Caco-2 (cell line): ENCODE measurements at places on chromosomes 6 and 20.

DNA sequence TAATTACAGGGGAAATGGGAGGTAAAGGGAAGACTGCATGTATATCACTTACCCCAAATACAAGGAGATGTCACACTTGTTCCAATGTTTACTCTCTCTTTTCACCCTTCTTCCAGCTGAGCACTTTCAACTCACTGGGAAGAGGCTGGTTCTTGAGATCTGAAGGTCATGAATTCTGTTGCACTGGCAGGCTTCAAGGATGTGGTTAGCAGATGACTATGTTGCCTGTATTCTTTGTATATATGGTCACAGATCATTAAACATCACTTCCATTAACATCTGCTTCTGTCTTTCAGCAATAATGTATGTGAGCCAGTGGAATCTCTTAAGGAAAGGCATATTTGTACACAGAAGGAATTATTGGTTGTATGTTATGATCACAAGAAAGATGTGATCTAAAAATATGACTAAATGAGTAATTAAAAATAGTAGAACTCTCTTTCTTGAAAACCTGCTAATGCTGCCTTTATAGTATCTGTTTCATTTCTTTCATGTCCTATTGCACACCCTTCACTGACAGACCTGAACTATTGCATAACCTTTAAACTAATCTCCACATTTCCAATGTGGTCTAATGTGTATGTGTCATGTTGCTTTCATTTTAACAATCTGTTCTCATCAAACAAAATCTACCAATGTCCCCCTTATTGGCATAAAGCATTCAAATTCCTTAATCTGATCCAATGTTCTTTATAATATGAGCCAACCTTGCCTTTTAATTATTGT lies 131.4 kb upstream of the EPHA7 start:
- no peak for DNase-seq

DNA sequence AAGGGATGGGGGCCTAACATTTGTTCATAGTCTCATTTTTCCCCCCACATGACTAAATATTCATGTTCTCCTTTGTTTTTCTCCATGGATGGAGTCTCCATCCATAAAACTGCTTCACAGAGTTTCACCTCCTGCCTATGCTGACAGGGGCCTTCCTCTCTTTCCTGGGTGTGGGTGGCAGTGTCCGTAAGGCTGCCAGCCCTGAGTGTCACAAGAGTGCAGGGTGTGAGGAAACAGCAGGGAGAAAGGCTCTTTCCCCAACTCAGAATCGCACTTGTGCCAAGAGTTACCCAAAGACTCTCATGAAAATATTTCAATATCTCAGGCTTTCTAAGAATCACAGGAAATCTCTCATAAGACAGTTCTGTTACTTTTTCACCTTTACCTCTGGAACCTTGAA lies 346.2 kb upstream of the MMS22L start:
- DNase-seq: no peak

- DNase-seq: no peak
These were observed 401 bp upstream of the PHF3 start for GRCh38 chr6:63635215-63635587.

GRCh38 chr6:135577059-135577538 lies 79.6 kb upstream of the AHI1 start:
- no peak for DNase-seq

DNA sequence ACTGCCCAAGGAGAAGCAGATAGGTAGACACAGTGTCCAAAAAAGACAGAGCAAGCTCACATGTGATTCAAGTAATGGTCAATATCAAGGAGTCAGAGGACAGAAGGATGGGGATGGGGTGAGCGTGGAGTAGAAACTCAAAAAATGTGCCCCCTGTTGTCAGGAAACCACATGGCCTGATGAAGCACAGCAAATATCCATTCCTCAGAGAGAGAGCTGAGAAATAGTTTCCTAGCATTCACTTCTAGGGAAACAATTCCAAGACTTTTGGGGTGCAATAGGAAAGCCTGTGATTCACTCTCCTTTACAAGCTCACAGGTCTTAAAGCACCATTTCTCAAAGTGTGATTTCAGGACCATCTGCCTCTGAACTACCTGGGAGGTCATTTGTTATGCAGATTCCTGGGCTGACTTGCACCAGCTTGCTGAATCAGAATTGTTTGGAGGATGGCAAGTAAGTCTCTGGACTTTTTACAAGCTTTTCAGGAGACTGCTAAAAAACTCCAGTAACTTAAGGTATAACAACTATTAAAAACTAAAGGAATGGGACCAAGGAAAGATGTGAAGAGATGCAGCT lies 432.8 kb downstream of the HDGFL1 start:
- DNase-seq: no peak

GRCh38 chr6:153947808-153948447 lies 91.1 kb upstream of the OPRM1 start:
- DNase-seq: no peak

DNA sequence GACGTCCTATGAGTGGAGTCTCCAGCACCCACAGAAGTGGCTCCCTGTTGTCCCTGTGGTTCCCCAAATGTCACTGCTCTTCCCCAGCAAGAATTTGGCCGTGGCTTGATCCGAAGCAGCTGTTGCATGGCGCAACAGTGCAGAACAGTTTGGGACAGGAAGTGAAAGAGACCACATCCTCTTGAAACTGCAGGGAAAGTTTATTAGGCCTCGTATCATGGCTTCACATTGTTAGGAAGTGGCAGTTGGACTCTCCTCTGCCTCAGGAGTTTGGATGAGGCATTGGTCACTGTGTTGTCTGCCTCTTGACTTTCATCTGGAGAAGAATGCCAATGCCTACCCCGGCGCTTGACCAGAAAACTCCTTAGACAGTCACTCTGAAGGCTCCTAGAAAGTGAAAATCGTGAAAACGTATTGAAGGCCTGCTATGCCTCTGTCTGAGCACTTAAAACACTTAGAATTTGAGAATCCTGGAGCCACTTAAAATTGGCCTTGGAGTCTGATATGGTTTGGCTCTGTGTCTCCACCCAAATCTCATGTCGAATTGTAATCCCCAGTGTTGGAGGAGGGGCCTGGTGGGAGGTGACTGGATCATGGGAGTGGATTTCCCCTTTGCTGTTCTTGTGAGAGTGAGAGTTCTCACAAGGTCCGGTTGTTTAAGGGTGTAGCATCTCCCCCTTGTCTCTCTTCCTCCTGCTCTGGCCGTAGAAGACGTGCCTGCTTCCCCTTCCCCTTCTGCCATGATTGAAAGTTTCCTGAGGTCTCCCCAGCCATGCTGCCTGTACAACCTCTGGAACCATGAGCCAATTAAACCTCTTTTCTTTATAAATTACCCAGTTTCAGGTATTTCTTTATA lies 334.9 kb upstream of the JARID2 start:
- DNase-seq: no peak

- no peak for DNase-seq
These were observed 152.0 kb upstream of the EPHA7 start for GRCh38 chr6:93571346-93571745.

- DNase-seq: peak; percentile 82
These were observed 765 bp upstream of the GMDS start for GRCh38 chr6:2245877-2246863.

DNA sequence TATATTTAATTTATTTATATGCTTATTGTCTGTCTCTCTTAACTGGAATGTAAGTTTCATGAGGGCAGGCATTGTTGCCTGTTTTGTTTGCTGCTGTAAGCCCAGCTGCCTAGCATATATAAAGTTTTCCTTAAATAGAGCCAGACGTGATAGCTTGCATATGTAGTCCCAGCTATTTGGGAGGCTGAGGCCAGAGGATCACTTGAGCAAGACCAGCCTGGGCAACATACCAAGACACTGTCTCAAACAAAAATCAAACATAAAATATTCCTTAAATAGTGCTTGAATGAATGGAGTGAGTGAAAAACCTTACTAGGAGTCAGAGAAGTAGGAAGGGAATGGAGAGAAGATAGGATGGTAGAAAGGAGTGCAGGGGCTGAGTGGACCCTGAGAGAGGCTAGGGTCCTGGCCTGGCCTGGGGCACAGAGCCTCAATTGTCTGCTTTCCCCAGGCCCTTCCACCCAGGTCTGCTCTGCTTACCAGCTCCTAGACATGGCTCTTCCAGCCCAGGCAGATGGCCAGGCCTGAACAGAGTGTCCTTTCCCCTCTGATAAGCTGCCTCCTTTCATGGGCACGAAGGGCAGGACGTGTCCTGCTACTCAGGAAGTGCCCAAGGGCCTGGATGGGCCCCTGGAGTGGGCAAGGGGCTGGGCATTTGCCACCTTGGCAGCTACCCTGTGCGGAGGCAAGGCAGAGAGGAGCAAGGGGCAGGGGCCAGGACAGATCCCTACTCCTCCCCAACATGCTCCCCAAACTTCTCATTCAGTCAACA lies 17.7 kb upstream of the BAK1 start:
- DNase-seq: no peak

- no peak for DNase-seq
These were observed 17.6 kb downstream of the IL22RA2 start for GRCh38 chr6:137155830-137156229.

DNA sequence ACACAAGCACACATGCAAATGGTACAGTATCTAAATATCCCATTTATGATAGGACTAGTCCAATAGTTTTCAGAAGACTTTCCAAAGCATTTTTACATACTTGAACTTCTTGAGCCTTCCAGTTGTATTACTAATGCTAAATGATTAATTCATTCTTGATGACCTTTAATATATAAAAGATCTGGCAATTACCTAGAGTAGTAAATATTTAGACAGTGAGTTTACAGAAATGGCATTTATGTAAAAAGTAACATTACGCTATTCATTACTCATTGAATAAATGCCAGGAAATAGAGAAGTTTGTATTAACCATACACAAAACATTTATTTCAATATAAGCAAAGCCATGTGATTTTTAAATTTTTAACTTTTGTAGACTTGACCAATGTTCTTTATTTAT lies 158.8 kb downstream of the DST start:
- no peak for DNase-seq

GRCh38 chr20:16821211-16822089 lies 73.3 kb downstream of the OTOR start:
- DNase-seq: peak; percentile 41

DNA sequence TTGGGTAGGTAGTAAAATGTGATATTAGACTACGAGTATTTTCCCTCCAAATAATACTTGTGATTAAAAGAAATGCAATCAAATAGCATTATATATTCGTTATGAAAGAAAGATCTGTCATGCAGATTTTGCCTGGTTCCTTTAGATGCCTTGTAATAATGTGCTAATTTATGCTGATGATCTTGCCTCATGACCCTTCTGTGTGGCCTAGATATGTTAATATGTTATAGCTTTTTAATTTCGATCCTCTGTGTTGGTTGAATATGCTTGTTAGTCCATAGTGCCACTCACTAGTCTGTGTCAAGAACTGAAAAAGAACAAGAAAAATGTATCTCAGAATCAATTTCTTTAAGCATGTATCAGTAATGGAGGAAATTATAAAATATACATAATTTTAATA lies 31.9 kb downstream of the CDKAL1 start:
- DNase-seq: no peak

- DNase-seq: no peak
These were observed 5.4 kb upstream of the MYMX start for GRCh38 chr6:44211284-44211683.

DNA sequence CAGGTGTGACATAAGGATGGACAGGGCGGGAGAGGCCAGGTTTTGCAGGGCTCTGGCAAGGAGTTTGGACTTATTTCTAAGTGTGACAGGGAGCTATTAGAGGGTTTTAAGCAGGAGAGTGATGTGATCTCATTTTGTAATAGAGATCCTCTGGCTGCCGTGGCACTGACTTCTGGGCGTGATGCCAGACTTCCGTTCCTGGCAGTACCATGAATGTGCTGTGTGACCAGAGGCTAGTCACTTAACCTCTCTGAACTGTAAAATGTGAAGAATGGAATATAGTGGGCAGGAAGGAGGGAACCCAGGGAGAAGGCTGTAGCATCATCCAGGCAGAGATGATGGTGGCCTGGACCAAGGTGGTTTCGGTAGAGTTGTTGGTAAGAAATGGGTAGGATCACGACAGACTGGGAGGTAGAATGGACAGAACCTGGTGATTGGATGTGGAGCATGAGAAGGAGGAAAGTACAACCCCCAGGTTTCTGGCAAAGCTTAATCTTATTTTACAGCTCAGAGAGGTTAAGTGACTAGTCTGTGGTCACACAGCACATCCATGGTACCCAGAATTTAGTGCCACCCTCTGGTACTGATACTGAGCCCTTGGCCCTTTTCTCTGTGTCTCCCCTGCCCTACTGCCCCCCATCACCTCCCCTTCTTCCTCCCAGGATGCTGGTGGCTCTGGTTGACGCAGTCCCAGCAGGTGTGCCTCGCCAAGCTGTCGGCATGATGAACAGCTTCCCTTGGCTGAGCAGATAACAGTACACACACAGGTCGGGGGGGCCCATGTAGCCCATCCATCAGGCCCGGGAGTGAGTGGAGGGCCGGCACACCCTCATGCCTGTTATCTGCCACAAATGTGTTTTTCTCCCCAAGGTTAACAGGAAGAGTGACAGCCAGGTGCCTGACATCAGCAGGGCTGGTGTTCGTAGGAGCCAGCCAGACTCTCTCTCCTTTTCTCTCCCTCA lies 52.9 kb upstream of the CTNNBL1 start:
- no peak for DNase-seq

GRCh38 chr20:38353316-38353715 lies 7.0 kb downstream of the LBP start:
- no peak for DNase-seq
